ENCODE measurements at places on chromosomes 5 and 9.

DNA sequence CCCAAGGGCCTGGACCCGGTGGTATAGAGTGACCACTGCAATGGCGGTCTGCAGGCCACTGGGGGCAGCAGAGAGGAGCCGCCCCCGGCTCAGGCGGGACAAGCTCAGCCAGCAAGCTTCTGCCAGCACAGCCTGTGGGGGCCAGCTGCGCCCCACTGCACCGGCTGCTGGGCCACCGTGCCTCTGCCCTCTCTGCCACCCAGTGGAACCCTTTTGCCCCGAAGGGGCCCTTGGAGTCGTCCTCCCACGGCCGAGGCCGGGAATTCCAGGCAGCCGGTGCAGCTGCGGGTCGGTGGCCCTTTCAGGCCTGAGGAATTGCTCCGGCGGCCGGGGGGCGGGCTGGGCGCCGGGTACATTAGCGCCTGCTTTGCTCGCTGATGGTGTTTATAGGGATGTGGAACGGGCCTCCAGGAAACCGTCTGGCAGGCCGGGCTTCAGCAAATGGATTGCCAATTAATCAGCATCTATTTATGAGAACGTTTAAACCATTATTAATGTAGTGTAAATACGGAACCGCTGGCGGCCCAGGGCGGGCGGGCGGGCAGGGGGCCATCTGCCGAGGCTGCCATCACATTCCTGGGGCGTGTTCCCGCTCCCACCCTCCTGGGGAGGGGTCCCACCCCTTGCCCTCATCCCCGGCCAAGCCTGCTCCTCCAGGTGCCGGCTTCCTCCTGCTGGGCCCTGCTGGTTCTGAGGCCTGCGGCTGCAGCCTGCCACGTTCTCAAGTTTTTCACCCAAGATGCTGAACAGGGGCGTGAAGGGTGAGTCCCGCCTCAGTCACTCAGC, 127.4 kb downstream of the BARX1 start:
- no peaks in the 10 kb centered on the region for H3K36me3 ChIP-seq
- H3K4me1 ChIP-seq, result peaks cover 11% of the 10 kb centered on the region
- H3K4me3 ChIP-seq, result no peak overlapping the region
- H3K27ac ChIP-seq, result no peak overlapping the region
- peak; percentile 56 for DNase-seq

GRCh38 chr5:665956-666711, 27.0 kb downstream of the TPPP start:
- H3K27ac ChIP-seq, result no peak overlapping the region
- DNase-seq, result no peak
- no peaks in the 10 kb centered on the region for H3K4me1 ChIP-seq
- peaks cover 6% of the 10 kb centered on the region for H3K36me3 ChIP-seq

DNA sequence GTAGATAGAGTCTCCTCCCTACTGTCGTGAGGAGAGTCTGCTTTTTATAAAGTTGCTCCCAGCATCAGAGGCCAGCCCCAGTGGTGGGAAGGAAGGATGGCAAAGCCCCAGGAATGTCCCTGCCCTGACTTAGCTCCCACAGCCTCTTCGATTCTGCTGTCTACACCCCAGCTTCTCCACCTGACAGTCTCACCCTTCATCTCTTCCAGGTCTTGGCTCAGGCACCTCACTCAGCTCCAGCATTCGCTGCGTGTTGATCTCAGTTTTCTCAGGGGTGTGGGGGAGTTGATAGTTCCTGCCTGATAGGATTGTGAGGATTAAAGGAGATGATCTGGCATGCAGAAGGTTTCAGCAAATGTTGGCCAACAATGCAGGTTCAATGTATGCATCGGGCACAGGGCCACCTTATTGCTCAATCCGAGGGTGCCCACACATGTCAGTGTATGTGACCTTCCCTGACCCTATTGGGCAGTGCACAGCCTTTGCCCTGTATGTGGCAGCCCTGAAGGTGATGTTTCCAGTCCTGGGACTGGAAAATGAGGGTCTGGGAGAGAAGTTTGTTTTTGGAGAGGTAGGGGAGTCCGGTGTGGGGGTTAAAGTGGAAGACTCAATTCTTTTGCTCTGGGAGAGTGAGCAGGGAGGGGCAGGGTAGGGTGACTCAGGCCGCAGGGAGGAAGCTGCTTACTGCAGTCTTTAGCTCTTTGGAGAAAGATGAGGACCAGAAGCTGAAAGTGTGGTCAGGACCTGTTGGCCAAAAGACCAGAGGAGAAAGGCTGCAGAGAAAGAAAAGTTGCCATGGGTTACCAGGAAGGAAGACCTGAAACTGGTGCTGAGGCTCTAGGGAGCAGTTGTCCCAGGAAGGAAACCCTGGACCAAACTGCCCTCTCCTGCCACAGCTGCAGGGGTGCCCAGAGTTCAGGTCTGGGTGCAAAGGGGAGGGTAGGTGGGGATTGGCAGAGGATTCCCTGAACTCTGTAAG, 153.2 kb downstream of the MACROH2A1 start:
- peaks cover 32% of the 10 kb centered on the region for H3K4me1 ChIP-seq
- H3K36me3 ChIP-seq, result no peaks in the 10 kb centered on the region
- no peaks in the 10 kb centered on the region for H3K27me3 ChIP-seq
- H3K4me3 ChIP-seq, result peak overlapping the region; percentile 59
- DNase-seq, result no peak

GRCh38 chr5:5040712-5041111, 99.4 kb upstream of the ADAMTS16 start:
- no peaks in the 10 kb centered on the region for H3K4me1 ChIP-seq
- H3K27ac ChIP-seq, result no peak overlapping the region
- no peaks in the 10 kb centered on the region for H3K36me3 ChIP-seq
- no peak for DNase-seq
- H3K4me3 ChIP-seq, result no peak overlapping the region

GRCh38 chr5:118553662-118554061, 434.7 kb downstream of the DTWD2 start:
- H3K4me3 ChIP-seq, result no peak overlapping the region
- H3K36me3 ChIP-seq, result no peaks in the 10 kb centered on the region
- H3K4me1 ChIP-seq, result no peaks in the 10 kb centered on the region
- no peak for DNase-seq
- no peaks in the 10 kb centered on the region for H3K27me3 ChIP-seq

DNA sequence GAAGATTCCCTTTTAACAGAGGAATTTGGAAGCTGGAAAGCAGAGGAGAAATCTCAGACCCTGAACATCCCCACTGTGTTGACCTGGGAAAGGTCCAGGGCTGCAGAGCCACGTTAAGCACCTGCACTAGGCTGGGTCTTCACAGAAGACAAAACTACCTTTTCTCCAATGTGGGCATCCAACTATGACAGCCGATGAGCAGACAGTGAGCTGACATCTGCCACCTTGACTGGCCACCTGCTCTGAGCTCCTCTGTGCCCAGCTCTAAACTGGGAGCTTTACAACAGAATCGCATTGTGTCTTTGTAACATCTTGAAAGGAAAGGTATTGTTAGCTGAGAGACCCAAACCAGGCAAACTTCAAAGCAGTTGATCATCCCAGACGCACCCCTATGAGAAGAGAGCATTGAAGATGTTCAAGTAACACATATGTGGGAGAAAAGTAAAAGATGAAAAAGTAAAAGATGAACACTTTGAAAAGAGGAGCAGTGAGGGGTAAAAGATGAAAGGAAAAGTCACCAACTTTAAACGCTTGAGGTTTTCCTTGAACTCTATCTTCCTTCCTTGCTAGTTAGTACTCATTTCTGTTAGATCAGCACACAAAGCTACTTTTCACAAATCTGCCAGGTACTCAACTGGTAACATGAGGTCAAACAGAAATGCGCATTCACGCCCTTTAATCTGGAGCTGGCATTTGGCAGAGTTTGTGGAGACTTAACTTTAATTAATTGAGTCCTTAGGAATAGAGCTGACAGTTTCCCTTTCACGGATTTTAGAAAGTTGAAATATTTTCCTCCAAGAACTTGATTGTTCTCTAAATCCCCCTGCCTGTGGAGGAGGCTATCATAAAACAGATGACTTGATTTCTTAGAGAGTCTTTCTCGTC, 53.2 kb upstream of the CTXN3 start:
- peaks cover 12% of the 10 kb centered on the region for H3K27me3 ChIP-seq
- DNase-seq, result no peak
- peaks cover 14% of the 10 kb centered on the region for H3K4me1 ChIP-seq
- H3K27ac ChIP-seq, result no peak overlapping the region

DNA sequence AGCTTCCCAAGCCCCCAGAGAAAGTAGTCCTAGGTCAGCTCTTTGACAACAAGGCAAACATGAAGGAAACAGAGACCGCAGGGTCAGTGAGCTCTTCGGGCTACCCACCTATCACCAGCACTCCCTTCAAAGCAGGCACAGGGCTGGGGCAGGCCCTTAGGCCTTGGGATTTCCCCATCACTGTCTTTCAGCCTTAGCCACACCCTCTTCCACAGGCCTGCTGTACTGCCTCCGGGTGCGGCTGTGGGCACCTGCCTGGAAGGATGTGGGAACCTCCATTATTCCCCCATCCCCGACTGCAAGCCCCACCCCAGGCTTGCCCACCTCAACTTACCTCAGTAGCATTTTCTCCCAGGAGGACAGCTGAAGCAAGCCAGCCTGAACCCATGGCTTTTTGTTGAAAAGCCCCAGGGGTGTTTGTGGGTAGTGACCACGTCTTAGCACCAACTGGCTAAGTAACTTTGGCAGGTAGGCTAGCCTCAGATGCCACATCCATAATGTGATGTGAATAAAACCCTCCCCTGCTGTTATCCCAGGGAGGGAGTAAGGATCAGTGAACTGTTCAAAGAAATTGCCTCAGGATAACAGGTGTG, 100.2 kb downstream of the PIK3R1 start:
- H3K4me1 ChIP-seq, result peaks cover 23% of the 10 kb centered on the region
- peaks cover 19% of the 10 kb centered on the region for H3K27me3 ChIP-seq
- H3K27ac ChIP-seq, result no peak overlapping the region
- DNase-seq, result peak; percentile 54
- no peaks in the 10 kb centered on the region for H3K36me3 ChIP-seq

- H3K27ac ChIP-seq, result no peak overlapping the region
- no peaks in the 10 kb centered on the region for H3K36me3 ChIP-seq
- peaks cover 7% of the 10 kb centered on the region for H3K27me3 ChIP-seq
- no peak for DNase-seq
These were observed 246.8 kb downstream of the NSG2 start for GRCh38 chr5:174292348-174292747.

GRCh38 chr9:114626415-114627020, 15.4 kb downstream of the TMEM268 start:
- DNase-seq, result no peak
- H3K27ac ChIP-seq, result no peak overlapping the region
- H3K4me1 ChIP-seq, result peaks cover 4% of the 10 kb centered on the region
- peaks cover 8% of the 10 kb centered on the region for H3K36me3 ChIP-seq

- DNase-seq, result no peak
- H3K4me3 ChIP-seq, result no peak overlapping the region
- H3K4me1 ChIP-seq, result peaks cover 11% of the 10 kb centered on the region
- no peak overlapping the region for H3K27ac ChIP-seq
These were observed 91.5 kb downstream of the WDR41 start for GRCh38 chr5:77400645-77401044.

DNA sequence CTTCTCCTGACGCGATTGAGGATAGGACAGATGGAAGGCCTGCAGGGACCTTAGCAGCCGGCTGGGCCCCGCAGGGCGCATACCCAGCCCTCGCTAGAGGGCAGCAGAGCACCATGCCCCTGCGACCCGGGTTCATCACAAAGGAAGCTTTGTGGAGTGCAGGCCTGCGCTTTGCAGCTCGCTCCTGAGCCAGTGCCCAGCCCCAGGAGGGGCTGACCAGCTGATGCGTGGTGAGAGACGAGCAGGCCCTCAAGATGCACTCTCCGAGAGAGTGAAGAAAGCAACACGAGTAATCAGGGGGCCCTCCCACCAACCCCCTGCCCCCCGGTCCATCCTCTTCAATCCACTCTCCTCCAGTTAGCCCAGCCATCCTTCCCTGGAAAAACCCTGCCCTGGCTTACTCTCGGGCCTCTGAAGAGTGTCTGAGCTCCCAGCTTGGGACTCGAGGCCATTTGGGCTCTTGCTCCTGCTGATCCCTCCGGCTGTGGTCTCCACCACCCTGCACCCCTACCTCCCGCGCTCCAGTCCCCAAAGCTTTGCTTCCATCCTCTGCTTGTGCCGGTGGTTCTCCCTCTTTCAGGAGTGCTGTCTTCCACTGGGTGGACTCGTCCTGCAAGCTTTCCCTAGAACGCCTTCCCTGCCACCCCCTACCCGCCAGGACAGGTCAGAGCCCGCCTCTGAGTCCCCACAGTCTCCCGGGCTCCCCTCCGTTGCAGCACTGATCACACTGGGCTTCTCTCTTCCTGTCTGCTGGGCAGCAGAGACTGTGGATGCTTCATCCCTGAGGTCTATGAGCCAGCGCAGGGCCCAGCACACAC, 9.1 kb upstream of the KIF12 start:
- no peaks in the 10 kb centered on the region for H3K36me3 ChIP-seq
- DNase-seq, result peak; percentile 68
- no peak overlapping the region for H3K4me3 ChIP-seq
- no peak overlapping the region for H3K27ac ChIP-seq

GRCh38 chr5:448061-448765, 5.2 kb downstream of the EXOC3 start:
- peaks cover 54% of the 10 kb centered on the region for H3K4me1 ChIP-seq
- DNase-seq, result no peak
- H3K27ac ChIP-seq, result no peak overlapping the region
- H3K4me3 ChIP-seq, result no peak overlapping the region
- H3K36me3 ChIP-seq, result peaks cover 61% of the 10 kb centered on the region

DNA sequence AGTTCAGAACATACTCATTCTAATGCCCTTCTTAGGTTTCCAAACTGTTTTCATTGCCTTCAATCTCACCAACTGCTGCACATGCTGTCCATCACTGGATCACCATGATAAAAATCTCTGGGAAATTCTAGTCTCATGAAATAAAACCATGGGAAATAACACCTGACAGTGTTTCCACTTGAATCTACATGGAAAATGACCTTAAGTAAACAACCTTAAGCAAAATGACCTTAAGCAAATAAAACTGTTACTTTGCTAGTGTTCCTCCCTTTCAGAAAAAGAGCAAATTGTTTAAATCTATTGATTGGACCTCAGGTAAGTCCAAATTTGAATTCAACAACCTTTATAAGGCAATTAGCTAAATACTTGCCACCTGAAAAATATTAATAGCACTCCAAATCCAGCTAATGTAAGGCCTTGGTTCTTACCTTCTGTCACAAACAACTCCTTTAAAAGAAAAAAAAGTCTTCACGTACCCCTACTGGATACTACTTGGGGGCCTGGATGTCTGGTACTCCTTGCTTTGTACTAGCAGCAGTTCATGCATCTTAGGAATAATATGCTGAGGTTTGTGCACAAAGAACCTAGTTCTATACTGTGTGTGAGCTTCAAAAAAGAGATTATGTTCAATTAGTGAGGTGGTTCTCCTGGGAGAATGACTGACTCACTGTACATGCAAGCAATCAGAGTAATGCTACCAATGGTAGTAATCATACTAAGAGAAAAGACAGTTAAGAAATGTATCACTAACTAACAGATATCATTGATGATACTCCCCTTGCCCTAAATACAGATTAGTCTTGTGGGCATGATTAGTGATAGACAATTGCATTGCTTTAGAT, 630.4 kb downstream of the PSAT1 start:
- H3K4me1 ChIP-seq, result no peaks in the 10 kb centered on the region
- no peaks in the 10 kb centered on the region for H3K36me3 ChIP-seq
- no peak for DNase-seq
- H3K27me3 ChIP-seq, result no peaks in the 10 kb centered on the region
- H3K4me3 ChIP-seq, result no peak overlapping the region
- no peak overlapping the region for H3K27ac ChIP-seq

GRCh38 chr5:154465169-154465568, 12.9 kb downstream of the HAND1 start:
- no peaks in the 10 kb centered on the region for H3K4me1 ChIP-seq
- H3K4me3 ChIP-seq, result no peak overlapping the region
- DNase-seq, result no peak
- H3K27me3 ChIP-seq, result peaks cover 18% of the 10 kb centered on the region
- no peaks in the 10 kb centered on the region for H3K36me3 ChIP-seq
- H3K27ac ChIP-seq, result no peak overlapping the region
